ENCODE measurements at places on chromosomes 1 and 21.
A peak's percentile ranks its signal among the peaks of the same experiment; 100 is the strongest.

DNA sequence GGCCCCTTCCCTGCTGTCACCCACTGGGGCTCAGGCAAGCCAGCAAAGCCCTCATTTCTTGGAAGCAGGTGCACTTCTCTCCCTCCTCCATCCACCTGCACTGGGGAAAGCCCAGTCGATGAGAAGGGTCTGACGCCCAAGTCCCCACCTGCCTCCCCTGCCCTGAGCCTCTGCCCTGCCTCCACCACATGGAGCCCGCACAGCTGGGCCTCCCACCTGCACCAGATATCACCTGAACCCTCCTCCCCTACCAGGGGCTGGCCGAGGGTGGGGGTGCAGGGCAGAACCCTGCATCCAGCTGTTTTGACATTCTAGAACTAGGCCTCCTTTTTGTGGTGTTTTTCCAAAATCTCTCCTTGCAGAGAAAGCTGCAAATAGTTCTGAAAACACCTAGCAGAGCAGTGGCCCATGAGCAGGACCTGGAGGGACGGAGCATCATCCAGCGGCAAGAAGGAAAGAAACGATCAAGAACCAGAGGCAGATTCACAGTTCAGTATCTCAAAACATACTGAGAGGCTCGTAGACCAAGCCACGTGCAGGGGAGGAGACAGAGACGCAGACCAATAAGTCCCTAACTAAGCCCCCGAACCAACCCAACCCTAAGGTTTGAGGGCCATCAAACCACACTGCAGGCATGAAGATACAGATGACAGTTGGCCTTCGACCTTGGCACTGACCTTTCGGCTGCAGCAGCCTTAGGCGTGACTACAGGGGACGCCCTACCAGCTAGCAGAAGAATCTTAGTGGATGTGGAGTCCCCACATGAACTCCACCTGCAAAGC lies 16.7 kb downstream of the CHD5 start:
- no peaks in the 10 kb centered on the region for H3K36me3 ChIP-seq
- H3K4me1 ChIP-seq: no peaks in the 10 kb centered on the region
- no peak overlapping the region for H3K27ac ChIP-seq
- DNase-seq: no peak

- H3K4me3 ChIP-seq: no peak overlapping the region
- H3K4me1 ChIP-seq: peaks cover 15% of the 10 kb centered on the region
- H3K27me3 ChIP-seq: peaks cover 8% of the 10 kb centered on the region
Measured at GRCh38 chr1:48616710-48617109, 144.7 kb upstream of the SPATA6 start.

GRCh38 chr1:38741341-38741740 lies 118.2 kb downstream of the RRAGC start:
- H3K36me3 ChIP-seq: no peaks in the 10 kb centered on the region
- H3K4me3 ChIP-seq: no peak overlapping the region
- no peak overlapping the region for H3K27ac ChIP-seq
- no peaks in the 10 kb centered on the region for H3K4me1 ChIP-seq

GRCh38 chr1:220149742-220150141 lies 55.8 kb downstream of the IARS2 start:
- H3K4me1 ChIP-seq: no peaks in the 10 kb centered on the region
- peaks cover 13% of the 10 kb centered on the region for H3K36me3 ChIP-seq
- no peak for DNase-seq
- no peak overlapping the region for H3K27ac ChIP-seq
- H3K27me3 ChIP-seq: no peaks in the 10 kb centered on the region
- no peak overlapping the region for H3K4me3 ChIP-seq

- no peak for DNase-seq
- H3K27me3 ChIP-seq: no peaks in the 10 kb centered on the region
- H3K27ac ChIP-seq: peak overlapping the region; percentile 55
- no peaks in the 10 kb centered on the region for H3K36me3 ChIP-seq
Measured at GRCh38 chr1:59699227-59699847, 115.4 kb upstream of the HOOK1 start.

DNA sequence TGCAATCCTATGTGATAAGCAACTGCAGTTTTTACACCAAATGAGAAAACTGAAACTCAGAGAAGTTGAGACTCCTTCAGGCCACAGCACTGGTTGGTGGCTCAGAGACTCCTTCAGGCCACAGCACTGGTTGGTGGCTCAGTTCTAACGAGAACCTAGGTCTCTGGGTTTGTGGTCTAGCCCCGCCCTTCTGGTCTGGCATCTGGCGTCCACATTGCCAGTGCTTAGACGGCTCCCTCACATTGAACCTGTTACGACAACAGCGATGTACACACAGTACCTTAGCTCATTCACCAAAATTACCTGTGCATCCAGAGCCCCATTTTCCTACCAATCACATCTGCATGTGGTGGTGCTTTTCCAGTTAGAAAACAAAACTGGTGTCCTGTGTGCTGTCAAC lies 66.1 kb downstream of the NID1 start:
- H3K36me3 ChIP-seq: no peaks in the 10 kb centered on the region
- peaks cover 28% of the 10 kb centered on the region for H3K4me1 ChIP-seq
- peak overlapping the region; percentile 73 for H3K4me3 ChIP-seq

GRCh38 chr1:25799935-25800702 lies at the start of gene SELENON:
Gene SELENON, plus strand, starts transcription at chr1:25800193. Its CDS starts 38 bp downstream, at chr1:25800231.
- peaks cover 6% of the 10 kb centered on the region for H3K27me3 ChIP-seq
- no peaks in the 10 kb centered on the region for H3K36me3 ChIP-seq
- no peak within 1 kb of the TSS for H3K27ac ChIP-seq

DNA sequence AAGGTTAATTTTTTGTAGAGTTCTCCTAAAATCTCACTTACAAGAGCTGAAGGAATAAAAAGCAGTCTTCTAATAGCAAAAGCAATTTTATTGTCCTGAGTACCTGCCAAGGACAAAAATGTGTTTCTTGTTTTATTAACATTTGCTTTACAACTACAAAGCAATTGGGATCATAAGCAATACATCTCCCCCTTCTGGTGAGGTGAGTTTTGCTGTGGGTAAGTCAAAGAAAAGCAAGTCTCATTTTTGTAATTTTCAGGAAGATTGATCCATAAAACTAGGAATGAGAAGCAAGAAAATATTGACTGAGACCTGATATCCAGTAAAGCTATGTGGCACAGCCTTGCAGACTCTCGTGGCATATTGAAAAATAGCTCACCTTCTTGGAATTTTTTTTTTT lies 2162.7 kb downstream of the NCAM2 start:
- no peaks in the 10 kb centered on the region for H3K4me1 ChIP-seq
- H3K36me3 ChIP-seq: peaks cover 7% of the 10 kb centered on the region
- H3K27ac ChIP-seq: no peak overlapping the region
- DNase-seq: no peak
- H3K4me3 ChIP-seq: no peak overlapping the region

DNA sequence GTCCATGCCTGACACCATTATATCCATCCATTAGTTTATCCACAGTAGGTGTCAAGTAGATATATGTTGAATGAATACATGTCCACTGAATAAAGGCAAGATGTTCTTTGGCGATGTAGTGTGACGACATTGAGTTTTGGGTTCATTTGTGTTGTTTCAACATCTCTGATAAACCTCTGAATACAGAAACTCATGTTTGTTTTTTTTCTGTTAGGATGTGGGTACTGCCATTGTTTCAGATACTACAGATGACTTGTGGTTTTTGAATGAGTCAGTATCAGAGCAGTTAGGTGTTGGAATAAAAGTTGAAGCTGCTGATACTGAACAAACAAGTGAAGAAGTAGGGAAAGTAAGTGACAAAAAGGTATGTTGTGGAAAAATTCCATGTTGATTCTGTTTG lies 28.1 kb downstream of the MDM4 start:
- H3K27me3 ChIP-seq: no peaks in the 10 kb centered on the region
- DNase-seq: no peak
- peak overlapping the region; percentile 64 for H3K4me3 ChIP-seq
- H3K27ac ChIP-seq: peak overlapping the region; percentile 90
- peaks cover 59% of the 10 kb centered on the region for H3K36me3 ChIP-seq

GRCh38 chr1:94892604-94893254 lies 34.2 kb downstream of the CNN3 start:
- no peak overlapping the region for H3K4me3 ChIP-seq
- no peaks in the 10 kb centered on the region for H3K4me1 ChIP-seq
- DNase-seq: no peak
- H3K27me3 ChIP-seq: peaks cover 9% of the 10 kb centered on the region
- no peaks in the 10 kb centered on the region for H3K36me3 ChIP-seq

DNA sequence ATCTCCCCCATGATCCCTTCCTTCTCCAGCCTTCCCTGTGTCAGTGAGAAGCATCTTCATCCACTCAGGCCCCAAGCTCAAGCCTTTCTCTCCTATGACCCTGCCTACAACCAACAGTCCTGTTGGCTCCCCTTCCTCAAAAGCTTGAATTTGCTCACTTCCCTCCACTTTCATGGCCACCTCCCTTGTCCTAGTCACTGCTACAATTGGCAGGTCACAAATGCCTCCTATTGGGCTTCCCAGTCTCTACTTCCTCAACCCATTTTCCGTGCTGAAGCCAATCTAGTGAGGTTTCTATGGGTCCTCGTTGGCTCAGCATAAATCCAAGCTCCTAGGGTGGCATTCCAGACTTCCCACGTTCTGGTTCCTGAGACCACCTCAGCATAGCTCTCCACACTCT lies 40.2 kb upstream of the SLC6A9 start:
- peaks cover 70% of the 10 kb centered on the region for H3K27me3 ChIP-seq
- no peak for DNase-seq
- no peaks in the 10 kb centered on the region for H3K36me3 ChIP-seq
- H3K27ac ChIP-seq: no peak overlapping the region

DNA sequence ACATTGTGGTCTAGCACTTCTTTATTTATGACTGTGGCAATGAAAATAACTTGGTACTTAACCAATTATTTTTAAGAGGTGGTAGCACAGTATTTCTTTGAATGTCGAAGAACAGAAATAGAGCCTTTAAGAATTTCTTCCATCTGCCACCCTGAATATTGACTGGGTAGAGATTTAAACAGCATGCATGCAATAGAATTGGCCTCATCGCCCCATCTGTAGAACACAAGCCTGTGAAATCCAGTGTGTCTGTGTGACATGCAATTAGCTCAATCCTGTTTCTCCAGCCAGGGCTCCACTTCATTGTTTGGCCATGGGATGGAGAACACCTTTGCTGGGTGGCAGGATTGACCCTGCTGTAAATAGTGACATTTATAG lies 17.1 kb upstream of the KLHDC8A start:
- H3K27me3 ChIP-seq: peaks cover 35% of the 10 kb centered on the region
- H3K4me3 ChIP-seq: no peak overlapping the region
- H3K4me1 ChIP-seq: no peaks in the 10 kb centered on the region
- H3K27ac ChIP-seq: no peak overlapping the region

- DNase-seq: no peak
- H3K4me3 ChIP-seq: no peak overlapping the region
- no peaks in the 10 kb centered on the region for H3K36me3 ChIP-seq
- H3K4me1 ChIP-seq: no peaks in the 10 kb centered on the region
- no peak overlapping the region for H3K27ac ChIP-seq
Measured at GRCh38 chr21:38929142-38929541, 123.4 kb downstream of the ETS2 start.

DNA sequence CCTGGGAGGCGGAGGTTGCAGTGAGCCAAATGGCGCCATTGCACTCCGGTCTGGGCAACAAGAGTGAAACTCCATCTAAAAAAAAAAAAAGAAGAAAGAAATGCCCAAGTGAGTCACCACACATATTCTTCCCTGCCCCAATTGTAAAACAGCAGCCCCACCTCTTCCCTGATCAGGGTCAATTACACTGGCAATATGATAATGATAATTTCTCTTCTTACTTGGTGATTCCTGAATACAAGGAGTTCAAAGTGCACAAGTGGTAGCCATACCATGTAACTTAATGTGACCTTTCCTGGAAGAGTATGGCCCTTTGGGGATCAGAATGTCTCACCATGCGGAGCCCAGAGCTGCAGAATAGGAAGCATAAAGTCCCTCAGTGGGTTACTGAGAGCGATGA lies 11.8 kb upstream of the CGN start:
- H3K27me3 ChIP-seq: no peaks in the 10 kb centered on the region
- H3K36me3 ChIP-seq: no peaks in the 10 kb centered on the region
- H3K27ac ChIP-seq: no peak overlapping the region

- H3K27ac ChIP-seq: no peak overlapping the region
- H3K4me3 ChIP-seq: no peak overlapping the region
- H3K36me3 ChIP-seq: no peaks in the 10 kb centered on the region
- peaks cover 5% of the 10 kb centered on the region for H3K4me1 ChIP-seq
- no peak for DNase-seq
Measured at GRCh38 chr1:28853093-28853742, 41.2 kb downstream of the OPRD1 start.

DNA sequence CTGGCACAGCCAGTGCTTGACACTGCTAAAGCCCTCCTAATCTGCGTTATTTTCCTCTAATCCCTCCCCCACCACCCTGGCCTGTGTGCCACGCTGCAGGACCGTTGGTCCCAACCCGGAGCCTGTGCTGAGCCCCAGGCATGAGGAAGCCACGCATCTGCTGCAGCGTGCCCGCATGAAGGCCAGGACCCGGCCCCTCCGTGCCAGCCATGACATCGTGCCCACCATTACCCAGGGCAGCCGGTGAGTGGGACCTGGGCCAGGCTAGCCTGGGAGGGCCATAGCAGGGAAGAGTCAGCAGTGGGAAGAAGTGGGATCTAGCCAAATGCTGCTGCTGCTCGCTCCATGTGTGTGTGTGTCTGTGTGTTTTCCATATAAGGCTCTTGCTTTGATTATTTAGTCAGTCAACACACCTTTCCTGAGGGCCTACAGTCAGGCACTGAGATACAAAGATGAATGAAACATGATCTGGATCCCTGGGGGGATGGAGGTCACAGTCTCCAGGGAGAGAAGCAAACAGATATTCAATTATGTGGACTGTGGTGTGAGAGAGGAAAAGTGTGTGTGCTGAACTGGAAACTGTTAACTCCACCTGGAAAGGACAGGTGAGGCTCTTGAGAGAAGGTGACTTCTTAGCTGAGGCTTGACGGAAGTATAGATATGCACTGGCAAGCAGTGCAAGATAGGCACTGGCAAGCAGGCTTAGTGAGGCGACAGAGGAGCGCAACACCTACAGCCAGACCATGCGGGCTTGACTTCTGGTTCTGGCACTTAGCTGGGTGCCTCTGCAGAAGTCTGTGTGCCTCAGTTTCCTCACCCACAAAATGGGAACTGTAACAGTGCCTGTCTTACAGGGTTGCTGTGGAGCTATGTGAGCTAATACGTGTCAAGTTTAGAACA lies 15.9 kb downstream of the KIAA1614 start:
- no peak overlapping the region for H3K4me3 ChIP-seq
- H3K36me3 ChIP-seq: no peaks in the 10 kb centered on the region
- H3K27me3 ChIP-seq: no peaks in the 10 kb centered on the region
- no peak for DNase-seq
- no peaks in the 10 kb centered on the region for H3K4me1 ChIP-seq
- H3K27ac ChIP-seq: no peak overlapping the region

- DNase-seq: no peak
- no peak overlapping the region for H3K27ac ChIP-seq
- no peaks in the 10 kb centered on the region for H3K27me3 ChIP-seq
- H3K36me3 ChIP-seq: no peaks in the 10 kb centered on the region
- H3K4me1 ChIP-seq: no peaks in the 10 kb centered on the region
- H3K4me3 ChIP-seq: no peak overlapping the region
Measured at GRCh38 chr1:192974701-192975100, 84.5 kb downstream of the UCHL5 start.

Data from natural killer cell treated with Interleukin-12 subunit alpha and Interleukin-12 subunit beta and Interleukin-15 and Interleukin-18, amount 100 ng/mL, for 72 hours (primary cell).